Activated CD4-positive, alpha-beta T cell treated with anti-CD3 and anti-CD28 coated beads for 36 hours (primary cell): ENCODE measurements at places on chromosomes 2 and 18. TPM values are rescaled to one million over a fixed set of nuclear protein-coding genes. Genes with fewer than 3 reads are reported as not detected.

The UGT1A3 gene
- not detected for total RNA-seq

The CYP1B1 gene
- total RNA-seq, result 6.3 TPM

The ERMN gene
- 1.0 TPM for total RNA-seq

The DNAJC5G gene
- not detected for total RNA-seq

The GRP gene
- total RNA-seq, result not detected

The RAB11FIP5 gene
- 16.4 TPM for total RNA-seq

The PLCL1 gene
- total RNA-seq, result 1.7 TPM

The CNRIP1 gene
- not detected for total RNA-seq

The ATOH8 gene
- not detected for total RNA-seq

The MYOM1 gene
- total RNA-seq, result 0.89 TPM

The IL18R1 gene
- 23.4 TPM for total RNA-seq

The CNGA3 gene
- total RNA-seq, result not detected

The CDK15 gene
- not detected for total RNA-seq

The EFR3B gene
- 1.1 TPM for total RNA-seq

The CHRNG gene
- not detected for total RNA-seq

The C2orf68 gene
- total RNA-seq, result 47.2 TPM

The FAM124B gene
- total RNA-seq, result 0.87 TPM

The DPP10 gene
- total RNA-seq, result not detected

The ATG16L1 gene
- total RNA-seq, result 23.0 TPM

The TCF23 gene
- total RNA-seq, result 0.02 TPM

The NLRC4 gene
- total RNA-seq, result 0.23 TPM

The SNTG2 gene
- 0.57 TPM for total RNA-seq

The LOXHD1 gene
- 0.05 TPM for total RNA-seq

The STK11IP gene
- 26.1 TPM for total RNA-seq

The TTC39C gene
- total RNA-seq, result 22.2 TPM

The CD8B gene
- 2.3 TPM for total RNA-seq

The SAG gene
- not detected for total RNA-seq

The GPR45 gene
- not detected for total RNA-seq

The OR6B2 gene
- not detected for total RNA-seq

The TMEM37 gene
- not detected for total RNA-seq

The LCT gene
- total RNA-seq, result 0.16 TPM

The ANKAR gene
- 2.5 TPM for total RNA-seq

The GKN2 gene
- not detected for total RNA-seq

The CAPN13 gene
- not detected for total RNA-seq

The ALPI gene
- not detected for total RNA-seq

The TACR1 gene
- not detected for total RNA-seq

The CD8B2 gene
- 0.09 TPM for total RNA-seq

The ARHGEF33 gene
- total RNA-seq, result 0.09 TPM

The MC2R gene
- not detected for total RNA-seq

The CLEC4F gene
- total RNA-seq, result not detected

The SNED1 gene
- 0.69 TPM for total RNA-seq

The TMEM17 gene
- total RNA-seq, result 0.18 TPM

The GULP1 gene
- not detected for total RNA-seq

The CDH7 gene
- not detected for total RNA-seq

The MARCO gene
- not detected for total RNA-seq

The STAM2 gene
- 14.9 TPM for total RNA-seq

The FAHD2B gene
- total RNA-seq, result 21.0 TPM

The STAT4 gene
- 59.5 TPM for total RNA-seq

The FBLN7 gene
- 40.5 TPM for total RNA-seq

The STON1 gene
- total RNA-seq, result 1.3 TPM

The DCDC2C gene
- not detected for total RNA-seq

The COL3A1 gene
- 0.12 TPM for total RNA-seq

The GATA6 gene
- not detected for total RNA-seq

The ADCYAP1 gene
- not detected for total RNA-seq

The LHCGR gene
- total RNA-seq, result not detected

The ZNF385B gene
- not detected for total RNA-seq
